Transverse colon (tissue), 4 donors: ENCODE measurements at places on chromosomes 7 and 10. TPM values are rescaled to one million over a fixed set of nuclear protein-coding genes. Genes with fewer than 3 reads are reported as not detected.

The RELN gene
- total RNA-seq: 1.00 TPM

GRCh38 chr7:87627634-87627994, 584 bp upstream of the RUNDC3B start:
- peak; percentile 18 for DNase-seq

DNA sequence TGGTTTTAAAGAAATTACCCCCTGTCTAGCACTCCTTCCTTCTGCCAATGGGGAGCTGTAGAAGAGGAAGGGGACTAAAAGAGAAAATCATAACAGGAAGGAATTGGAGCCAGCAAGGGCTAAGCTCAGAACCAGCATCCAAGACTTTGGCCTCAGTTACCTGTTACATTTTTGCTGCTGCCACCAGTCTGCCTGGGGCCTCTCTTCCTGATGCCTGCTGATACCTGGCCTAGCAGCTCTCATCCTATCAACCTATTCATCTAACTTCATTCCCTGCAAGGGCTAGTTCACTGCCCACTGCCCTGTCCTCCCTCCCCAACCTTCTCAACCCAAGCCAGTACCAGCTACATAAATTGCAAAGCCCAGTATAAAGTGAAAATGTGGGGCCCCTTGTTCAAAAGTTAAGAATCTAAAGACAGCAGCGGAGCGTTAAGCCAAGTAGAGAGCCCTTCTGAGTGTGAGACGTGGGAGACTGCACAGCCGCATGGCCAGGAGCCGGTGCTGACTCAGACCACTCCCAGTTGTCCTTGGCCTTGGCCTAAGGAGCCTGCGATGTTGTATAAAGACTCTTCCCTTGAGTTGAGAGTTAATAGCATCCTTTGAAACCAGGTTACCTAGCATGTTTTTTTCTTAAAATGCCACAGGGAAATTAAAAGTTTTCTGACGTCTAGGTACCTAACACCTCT, 13.2 kb upstream of the AOC1 start:
- no peak for DNase-seq

GRCh38 chr7:2622869-2623697, 8.7 kb upstream of the TTYH3 start:
- DNase-seq: peak; percentile 61

DNA sequence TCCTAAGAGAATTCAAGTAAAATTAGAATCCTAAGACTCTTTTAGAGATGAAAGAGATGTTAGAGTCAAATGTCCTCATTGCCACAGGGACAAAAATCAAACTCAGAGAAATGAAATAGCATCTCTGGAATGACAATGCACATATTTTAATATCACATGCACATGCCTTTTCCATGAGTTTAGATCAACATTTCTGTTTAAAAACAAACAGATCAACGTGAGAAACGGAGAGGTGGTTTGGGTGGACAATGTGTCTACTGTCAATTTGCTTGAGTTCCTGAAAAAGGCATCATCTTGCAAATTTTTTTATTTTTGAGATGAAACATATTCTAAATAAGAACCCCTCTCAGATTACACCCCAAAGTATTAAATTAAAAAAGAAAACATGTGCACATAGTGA, 130.0 kb downstream of the CHRM2 start:
- DNase-seq: no peak

GRCh38 chr10:124173298-124173900, 80.0 kb upstream of the CHST15 start:
- DNase-seq: no peak

DNA sequence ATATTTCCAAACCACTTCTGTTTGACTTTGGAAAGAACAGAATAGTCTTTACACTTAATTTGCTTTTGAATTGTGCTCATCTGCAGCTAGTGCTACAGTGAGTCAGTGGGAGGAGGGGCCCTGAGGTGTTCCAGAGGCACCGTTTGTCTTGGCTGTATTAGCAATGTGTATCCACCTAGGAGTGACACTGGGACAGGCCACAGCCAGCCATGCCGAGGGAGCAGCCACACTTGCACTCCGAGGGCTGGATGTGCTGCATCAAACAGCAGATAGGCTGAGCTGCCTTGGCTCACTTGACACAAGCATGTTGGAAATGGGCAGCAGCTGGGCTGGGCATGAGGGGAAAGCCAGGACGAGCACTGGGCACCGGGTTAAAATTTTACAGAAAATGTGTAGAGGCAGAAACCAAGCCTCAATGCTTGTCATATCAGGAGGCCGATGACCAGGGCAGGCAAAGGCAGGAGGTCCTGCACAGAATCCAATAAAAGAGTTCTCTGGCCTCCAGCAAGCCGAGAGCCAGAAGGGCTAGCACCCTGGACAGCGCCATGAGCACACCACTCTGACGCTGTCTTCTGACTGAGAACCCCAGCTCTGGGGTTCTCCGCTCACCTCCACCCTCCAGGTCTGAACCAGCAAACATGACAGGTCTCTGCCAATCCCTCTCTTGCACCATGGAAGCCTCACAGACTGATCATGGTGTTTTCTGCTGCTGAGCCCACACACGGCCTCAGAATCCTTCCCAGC, 163.3 kb downstream of the GRID1 start:
- DNase-seq: no peak

DNA sequence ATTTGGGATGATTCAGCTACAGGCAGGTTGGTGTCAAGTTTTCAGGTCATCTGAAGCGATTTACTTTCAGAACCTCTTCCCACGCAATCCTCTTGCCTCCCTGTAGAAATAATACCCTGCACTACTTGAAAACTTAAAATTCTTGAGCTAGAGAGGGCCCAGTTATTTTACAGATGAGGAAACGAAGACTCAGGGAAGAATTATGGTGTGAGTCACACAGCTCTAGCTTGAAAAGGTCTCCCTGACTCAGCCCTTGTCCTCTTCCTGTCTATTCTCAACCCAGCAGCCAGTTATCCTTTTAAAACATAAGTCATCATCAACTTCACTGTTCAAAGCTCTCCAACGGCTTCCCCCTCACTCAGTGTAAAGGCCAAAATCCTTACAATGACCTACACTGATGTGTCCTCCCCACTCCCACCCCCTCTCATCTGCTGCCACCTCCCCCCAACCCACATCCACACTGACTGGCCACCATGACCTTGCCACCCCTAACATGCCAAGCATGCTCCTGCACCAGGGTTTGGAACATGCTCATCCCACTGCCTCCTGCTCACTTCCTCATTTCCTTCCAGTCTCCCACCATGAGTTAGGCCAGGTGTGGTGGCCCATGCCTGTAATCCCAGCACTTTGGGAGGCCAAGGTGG, 3.4 kb downstream of the DNMBP start:
- no peak for DNase-seq

DNA sequence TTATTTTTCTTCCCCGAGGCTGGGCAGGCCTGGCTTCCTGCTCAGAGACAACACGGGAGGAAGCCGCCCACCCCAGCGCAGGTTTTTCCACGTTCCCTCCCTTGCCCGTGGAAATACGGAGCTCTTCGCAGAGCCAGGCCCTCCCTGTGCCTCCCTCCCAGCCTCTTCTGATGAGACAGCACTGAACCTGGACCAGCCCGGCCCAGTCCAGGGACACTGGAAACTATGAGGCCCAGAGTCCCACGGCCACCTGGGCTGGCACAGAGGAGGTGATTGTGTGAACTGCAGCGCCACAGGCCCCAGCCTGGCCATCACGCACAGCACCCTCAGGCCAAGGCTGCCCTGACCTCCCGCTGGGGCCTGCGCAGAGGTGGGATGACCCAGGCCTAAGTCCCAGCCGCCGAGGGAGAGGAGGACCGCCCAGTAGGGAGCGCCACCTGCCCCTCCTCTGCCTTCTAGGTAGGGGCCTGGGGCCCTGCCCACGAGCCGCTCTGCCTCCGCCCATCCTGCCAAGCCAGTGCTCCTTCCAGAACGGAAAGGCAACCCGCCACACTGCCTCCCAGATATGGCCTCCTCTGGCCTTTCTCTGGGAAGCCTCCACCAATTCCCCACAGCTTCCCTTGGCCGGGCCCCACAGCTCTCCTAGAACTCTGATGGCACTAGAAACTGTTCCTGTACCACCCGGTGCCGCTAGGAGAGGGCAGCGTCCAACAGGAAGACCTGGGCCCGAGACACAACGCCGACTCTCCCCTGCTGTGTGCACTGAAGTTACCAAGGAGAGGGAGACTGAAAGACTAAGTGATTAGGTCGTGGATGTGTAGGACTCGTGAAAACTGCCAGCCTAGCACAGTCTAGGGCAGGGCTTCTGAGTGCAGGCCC, 57.2 kb downstream of the PROSER2 start:
- no peak for DNase-seq

GRCh38 chr10:98405422-98405821, 9.6 kb downstream of the PYROXD2 start:
- DNase-seq: no peak

GRCh38 chr7:36129048-36129534, 24.0 kb upstream of the EEPD1 start:
- DNase-seq: peak; percentile 59

DNA sequence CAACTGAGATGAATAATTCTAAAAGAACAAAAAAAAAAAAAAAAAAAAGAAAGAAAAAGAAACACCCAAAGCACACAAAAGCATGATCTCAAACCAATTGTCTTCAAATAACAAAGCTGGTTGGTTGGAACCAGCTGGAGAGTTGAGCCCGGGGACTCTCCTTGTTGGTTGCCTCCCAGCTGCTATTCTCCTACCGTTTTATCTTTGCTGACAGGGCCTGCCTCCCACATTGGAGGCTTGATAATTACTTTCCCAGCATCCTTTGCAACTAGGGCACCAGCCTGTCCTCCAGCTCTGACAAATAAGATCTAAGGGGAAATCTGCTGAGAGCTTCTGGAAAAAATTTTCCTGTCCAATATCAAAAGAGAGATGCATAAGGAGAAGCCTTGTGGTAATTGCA, 6.8 kb downstream of the PON1 start:
- no peak for DNase-seq

GRCh38 chr7:140213684-140214074, 36.9 kb upstream of the KDM7A start:
- DNase-seq: no peak

- no peak for DNase-seq
Measured at GRCh38 chr7:1847260-1848001, 177.4 kb downstream of the ELFN1 start.

GRCh38 chr7:28145931-28146330, 34.7 kb downstream of the JAZF1 start:
- DNase-seq: no peak

DNA sequence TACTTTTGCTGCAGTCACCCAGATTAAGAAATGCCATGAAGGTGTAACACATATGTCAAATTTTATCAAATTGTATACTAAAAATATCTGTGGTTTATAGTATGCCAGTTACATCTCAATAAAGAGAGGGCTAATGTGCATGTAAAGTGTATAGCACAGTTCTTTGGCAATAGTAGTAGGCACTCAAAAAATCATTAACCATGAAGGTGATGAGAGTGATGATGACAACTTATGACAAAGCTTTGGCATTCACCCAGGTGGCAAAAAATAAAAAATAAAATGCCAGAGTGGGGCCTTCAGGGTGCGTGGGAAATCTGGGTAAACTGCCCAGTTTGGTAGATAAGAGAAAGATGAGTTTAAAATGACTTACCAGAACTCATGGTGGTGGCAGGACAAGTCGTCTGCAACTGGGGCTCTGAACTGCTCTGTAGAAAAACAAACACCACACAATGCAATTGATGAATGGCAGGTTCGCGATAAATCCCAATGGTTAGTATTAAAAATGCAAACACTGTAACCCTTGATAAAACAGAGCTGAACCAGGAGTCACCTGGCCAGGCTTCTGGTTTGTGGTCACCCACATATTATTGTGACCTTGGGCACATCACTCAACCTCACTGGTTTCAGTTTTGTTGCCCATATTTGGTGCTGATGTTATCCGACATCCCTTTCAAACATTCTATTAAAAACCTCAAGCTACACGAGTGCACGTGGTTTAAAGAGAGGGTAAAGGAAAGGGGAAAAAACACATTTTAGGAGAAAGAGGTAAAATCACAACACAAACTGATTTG, 120.2 kb downstream of the SORBS1 start:
- DNase-seq: no peak
